Endodermal cell (in vitro differentiated cells): ENCODE measurements at places on chromosomes 6 and 20. TPM values are rescaled to one million over a fixed set of nuclear protein-coding genes. Genes with fewer than 3 reads are reported as not detected.

LY86 gene
- not detected in 2 replicates for total RNA-seq

- DNase-seq: no peak
Observed at GRCh38 chr6:113596387-113597230, 260.5 kb upstream of the MARCKS start.

DNA sequence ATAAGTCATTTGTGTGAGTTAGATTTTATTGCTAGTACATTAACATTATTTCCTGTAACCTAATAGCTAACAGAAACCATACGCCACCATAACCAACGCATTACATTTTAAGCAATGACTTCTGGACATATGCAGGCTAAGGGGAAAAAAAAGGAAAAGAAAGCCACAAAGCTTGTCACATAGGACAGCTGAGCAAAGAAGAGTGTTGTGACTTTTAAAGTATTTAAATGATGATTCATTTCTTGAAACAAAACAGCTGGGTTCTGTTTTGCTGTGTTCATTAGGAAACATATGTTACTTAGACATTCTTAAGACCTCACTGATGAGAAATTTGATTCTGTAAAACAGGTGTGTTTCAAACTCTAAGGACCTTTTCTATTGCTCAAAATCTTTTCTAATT lies 171.4 kb downstream of the COL9A1 start:
- no peak for DNase-seq

- DNase-seq: no peak
Observed at GRCh38 chr20:52230409-52230808, 38.8 kb upstream of the ZFP64 start.

DNA sequence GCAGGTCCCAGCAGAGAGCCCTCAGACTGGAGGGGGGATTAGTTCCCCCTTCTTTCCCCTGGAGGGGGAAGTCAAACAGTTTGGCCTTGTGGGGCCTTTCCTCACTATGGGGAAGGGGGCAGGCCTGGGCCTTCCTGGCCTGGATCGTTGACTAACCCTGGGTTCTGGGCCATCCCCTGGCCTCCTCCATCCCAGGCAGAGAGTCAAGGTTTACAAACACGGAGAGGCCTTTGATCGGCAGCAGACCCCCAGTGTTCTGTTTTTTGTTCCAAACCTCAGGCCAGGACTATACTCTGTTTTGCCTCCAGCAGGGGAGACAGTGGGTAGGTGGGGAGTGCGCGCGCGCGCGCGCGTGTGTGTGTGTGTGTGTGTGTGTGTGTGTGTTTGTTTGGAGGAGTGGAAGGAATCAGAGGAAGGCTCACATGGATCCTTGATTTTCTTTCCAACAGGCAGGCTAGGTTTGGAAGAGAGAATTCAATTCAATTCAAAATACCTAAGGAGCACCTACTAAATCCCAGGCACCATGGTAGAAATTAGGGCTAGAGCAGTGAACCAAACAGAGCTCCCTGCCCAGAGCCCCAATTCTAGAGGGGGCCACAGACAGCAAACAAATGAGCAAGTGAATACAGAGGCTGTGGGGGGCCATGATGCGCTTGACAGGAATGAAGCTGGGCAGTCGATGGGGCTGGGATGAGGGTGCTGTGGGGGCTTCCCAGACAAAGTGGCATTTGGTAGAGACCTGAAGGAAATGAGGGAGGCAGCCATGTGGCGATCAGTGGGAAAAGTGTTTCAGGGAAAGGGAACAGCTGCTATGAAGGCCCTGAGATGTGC lies 14.8 kb downstream of the TP53RK start:
- DNase-seq: peak; percentile 57

GRCh38 chr20:2798095-2798805 lies 2.2 kb downstream of the CPXM1 start:
- no peak for DNase-seq

DNA sequence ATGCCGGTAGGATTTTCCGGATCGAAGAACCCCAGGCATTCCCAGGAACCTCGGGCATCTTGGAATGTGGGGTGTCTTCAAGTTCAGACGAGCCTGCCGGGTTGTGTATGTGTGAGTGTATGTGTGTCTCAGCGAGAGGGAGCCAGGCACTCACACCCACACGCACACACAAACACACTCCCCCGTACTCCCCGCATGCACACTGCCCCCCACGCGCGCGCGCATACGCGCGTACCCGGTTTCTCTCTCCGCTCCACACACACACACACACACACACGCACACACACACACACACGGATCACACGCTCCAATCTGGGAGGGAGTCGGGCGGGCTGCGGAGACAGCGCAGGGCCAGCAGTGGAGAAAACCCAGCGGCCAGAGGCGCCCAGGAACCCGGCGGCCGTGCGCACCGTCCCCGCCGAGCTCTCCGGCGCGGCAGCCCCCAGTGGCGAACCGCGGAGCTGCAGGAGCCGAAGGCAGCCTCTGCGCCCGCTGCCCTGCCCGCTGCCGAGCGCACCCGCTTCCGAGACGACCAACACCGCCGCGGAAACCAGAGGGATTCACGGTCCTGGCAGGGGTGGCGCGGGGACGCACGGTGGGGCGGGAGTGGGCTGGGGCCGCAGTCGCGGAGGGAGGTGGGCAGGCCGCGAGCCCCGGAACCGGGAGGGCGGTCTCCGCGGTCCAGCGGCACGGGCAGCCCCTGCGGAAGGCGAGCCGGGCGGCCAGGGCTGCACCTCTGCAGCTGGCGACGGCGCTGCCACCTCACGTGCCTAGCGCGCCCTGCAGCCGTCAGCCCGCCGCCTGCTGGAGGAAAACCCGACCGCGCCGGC lies at the start of gene LRFN2:
Gene LRFN2, minus strand, starts transcription at position 125 of the 830 bp plus-strand sequence.
- peak; percentile 95 for DNase-seq

DNA sequence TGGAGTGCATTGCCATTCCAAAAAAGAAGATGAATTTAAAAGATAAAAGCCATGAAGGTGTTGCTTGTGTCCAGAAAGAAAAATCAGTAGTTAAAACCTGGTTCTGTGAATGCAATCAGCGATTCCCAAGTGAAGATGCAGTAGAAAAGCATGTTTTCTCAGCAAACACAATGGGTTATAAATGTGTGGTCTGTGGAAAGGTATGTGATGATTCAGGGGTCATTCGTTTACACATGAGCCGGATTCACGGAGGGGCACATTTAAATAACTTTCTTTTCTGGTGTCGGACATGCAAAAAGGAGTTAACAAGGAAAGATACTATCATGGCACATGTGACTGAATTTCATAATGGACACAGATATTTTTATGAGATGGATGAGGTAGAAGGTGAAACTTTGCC lies 24.7 kb upstream of the BAG2 start:
- DNase-seq: no peak
